GM12892 (cell line): ENCODE measurements at places on chromosomes 1 and 21.

- no peak for DNase-seq
These were observed 22.3 kb downstream of the IL6R start for GRCh38 chr1:154427173-154428139.

DNA sequence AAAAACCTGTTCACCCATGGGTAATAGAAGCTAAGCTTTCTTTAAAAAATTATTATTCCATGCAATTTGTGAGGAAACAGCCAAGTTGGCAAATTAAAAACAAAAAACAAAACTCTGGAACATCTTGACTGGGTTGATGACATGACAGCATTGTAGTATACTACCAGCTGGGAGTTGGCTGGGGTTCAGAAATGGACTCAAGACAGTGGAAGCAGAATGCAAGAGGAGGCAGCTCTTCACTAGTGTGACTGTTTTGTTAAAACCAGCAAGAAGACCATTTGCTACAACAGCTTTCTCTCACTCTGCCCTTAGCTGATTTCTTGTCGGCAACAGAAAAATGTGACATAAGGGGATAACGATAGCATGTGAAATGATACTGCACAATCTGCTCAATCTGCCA, 1298.9 kb upstream of the ADGRL4 start:
- DNase-seq: no peak

- DNase-seq: no peak
These were observed 744 bp upstream of the WDR26 start for GRCh38 chr1:224435318-224435763.

DNA sequence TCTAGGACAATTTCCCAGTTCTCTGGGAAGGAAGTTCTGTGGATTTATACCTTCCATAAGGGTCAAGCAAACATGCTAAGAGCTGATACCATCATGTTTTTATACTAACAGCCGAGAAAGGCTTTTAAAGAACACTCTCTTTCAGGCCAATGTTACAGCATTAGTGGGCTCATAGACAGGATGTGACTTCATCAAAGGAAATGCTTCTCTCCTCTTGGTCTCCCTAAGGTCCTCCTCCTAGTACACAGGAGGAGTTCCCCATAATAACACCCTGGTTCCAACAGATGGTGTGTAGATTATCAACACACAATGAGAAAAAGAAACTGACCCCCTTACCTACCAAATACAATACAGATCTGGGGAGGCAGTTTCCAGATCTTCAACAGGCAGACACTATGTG, 26.7 kb upstream of the GLIS1 start:
- DNase-seq: no peak

DNA sequence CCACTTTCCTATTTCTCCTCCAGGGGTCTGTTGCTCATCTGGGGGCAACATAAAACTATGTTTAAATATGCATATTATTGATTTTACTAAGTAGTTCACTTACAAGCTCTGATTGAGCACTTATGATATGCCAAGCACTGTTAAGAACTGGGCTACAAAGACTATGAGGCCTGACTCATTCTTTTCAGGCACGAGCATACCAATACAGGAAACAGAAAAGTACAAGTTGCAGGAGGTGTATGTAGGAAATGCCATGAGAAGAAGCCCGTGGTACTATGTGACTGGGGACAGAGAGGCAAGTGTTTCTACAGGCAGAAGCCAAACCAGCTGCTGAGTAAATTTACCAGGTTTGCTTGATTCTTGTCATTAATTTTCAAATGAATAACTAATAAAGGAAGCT, 120.4 kb upstream of the PTGFR start:
- no peak for DNase-seq

DNA sequence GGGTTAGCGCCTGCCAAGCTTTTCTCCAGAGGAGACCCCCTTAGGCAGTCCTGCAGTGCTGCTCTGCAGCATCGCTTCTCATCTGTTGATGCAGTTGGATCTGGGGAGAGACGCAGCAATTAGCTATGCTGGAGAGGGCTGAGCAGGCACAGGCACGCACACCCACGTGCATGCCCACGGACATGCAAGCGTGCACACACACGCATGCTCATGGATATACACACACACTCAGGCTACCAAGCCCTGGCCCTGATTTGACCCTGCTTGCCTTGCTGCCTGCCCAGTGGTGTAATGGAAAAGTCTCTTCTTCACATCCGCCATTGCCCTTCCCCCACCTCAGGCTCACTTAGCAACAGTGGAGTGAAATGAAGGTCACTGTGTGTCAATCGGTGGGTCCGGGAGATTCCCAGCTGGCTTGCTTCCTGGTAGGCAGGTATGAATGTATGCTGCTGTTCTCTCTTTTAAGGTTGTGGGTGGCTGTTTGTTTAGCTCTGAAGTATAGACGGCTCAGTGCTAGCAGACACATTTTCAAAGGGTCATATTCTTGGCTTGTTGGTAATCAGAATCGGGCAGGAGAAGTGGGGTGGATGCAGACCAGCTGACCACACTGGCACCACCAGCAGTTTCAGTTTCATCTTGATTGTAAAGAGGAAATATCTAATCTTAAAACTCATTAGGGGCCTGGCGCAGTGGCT, 9.5 kb downstream of the ATP1B1 start:
- peak; percentile 40 for DNase-seq

DNA sequence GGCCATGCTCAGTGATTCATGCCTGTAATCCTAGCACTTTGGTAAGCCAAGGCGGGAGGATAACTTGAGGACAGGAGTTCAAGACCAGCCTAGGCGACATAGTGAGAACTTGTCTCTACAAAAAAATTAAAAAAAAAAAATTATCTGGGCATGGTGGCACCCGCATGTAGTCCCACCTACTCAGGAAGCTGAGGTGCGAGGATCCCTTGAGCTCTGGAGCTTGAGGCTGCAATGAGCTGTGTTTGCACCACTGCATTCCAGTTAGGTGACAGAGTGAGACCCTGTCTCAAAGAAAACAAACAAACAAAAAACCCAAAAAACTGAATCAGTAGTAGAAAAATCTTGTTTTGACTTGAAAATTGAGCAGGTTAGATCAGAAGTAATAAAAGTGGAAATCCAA, 67.1 kb upstream of the IPO9 start:
- no peak for DNase-seq

DNA sequence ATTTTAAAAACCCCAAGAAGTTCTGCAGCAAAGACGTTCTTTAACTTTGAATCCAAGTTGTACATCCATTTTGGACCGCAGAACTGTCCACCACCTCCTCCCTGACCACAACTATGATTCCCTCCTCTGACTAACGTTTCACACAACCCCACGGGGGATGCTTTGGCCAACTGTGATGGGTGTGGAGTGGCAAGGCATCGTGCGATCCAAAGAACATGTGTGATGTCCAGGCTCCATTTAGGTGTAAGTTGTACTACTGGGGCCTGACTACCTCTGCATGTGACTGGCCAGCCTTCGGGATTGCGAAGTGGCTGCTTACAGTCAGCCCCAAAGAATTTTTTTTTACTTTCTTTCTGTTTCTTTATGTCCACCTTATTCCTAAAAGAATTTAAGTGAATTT, 6.7 kb downstream of the KCNJ15 start:
- DNase-seq: no peak

- no peak for DNase-seq
These were observed 63.9 kb downstream of the USP25 start for GRCh38 chr21:15793550-15794235.
